IPS-NIHi11 (cell line): ENCODE measurements at places on chromosomes 11 and 22.

- peak; percentile 39 for DNase-seq
These were observed 797 bp downstream of the THY1 start for GRCh38 chr11:119421941-119422808.

GRCh38 chr11:82701847-82702520, 31.7 kb downstream of the FAM181B start:
- DNase-seq: peak; percentile 63

- no peak for DNase-seq
These were observed 74.7 kb upstream of the RRM1 start for GRCh38 chr11:4019891-4020290.

DNA sequence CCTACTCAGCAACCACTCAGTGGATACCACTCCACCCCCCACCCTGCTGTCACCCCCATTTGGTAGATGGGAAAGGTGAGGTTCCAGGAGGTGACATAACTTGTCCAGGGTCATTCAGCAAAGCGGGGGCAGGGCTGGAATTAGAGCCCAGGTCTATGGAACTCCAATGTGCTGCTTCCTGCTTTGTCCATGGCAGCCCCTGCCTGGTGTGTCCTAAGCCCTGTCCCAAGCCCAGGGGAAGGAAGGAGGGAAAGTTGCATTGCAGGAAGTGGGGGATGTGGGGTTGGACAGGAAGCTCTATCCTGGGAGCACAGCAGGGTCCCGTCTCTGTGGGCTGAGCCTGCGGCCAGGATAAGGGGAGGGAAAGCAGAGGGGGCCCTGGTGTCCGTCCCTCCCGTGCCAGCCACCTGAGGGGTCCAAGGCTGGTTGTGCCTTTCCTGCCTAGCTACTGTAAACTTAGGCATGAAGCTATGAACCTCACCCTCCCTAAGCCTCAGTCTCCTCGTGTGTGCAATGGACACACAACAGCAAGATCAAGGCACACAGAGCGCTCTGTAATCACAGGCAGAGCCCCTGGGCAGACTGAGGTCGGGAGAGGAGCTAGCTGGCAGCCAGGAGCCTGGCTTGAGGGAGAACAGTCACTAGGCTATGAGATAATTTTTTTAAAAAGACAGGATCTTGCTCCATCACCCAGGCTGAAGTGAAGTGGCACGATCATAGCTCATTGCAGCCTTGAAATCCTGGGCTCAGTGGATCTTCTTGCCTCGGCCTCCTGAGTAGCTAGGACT, 12.9 kb downstream of the GAL3ST1 start:
- DNase-seq: peak; percentile 55

GRCh38 chr22:39471381-39472141, 14.7 kb downstream of the MGAT3 start:
- DNase-seq: no peak

GRCh38 chr22:20279662-20280134, 11.6 kb upstream of the RTN4R start:
- DNase-seq: no peak

DNA sequence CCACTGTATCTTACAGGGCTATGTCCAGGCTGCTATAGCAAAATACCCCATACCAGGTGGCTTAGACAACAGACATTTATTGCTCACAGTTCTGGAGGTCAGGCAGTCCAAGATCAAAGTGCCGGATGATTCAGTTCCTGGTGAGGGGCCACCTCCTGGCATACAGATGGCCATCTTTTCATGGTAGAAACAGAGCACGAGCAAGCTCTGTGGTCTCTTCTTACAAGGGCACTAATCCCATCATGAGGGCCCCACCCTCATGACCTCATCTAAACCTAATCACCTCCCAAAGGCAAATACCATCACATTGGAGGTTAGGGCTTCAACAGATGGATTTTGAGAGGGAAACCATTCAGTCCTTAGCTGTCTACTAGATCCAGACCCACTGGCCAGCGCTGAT, 117.4 kb upstream of the NECTIN1 start:
- no peak for DNase-seq

- DNase-seq: no peak
These were observed 1064.9 kb upstream of the TENM4 start for GRCh38 chr11:80505771-80506170.

GRCh38 chr11:131691181-131692041, 321.0 kb downstream of the NTM start:
- peak; percentile 91 for DNase-seq

GRCh38 chr11:86041975-86042378, 26.9 kb downstream of the PICALM start:
- DNase-seq: peak; percentile 80
